ENCODE measurements at places on chromosomes 1 and 21.

DNA sequence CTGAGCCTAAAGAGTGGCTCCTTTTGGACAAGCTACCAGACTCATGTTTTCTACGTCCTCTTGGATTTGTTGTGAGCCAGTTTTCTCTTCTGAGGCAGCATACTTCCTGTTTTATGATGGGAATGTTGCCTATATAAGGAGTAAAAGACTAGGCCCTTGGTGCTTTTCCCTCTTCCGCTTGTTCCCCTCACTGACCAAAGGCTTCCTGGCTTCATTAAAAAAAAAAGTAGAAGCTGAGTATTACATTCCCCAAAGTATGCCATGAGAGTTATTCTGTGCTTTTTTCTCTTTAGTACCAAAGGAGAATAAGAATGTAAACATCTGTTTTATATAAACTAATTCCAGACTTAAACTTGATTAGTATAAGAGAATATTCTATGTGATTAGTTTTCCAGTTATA is 6.5 kb upstream of the HMCN1 start:
- peak; percentile 69 for ATAC-seq

DNA sequence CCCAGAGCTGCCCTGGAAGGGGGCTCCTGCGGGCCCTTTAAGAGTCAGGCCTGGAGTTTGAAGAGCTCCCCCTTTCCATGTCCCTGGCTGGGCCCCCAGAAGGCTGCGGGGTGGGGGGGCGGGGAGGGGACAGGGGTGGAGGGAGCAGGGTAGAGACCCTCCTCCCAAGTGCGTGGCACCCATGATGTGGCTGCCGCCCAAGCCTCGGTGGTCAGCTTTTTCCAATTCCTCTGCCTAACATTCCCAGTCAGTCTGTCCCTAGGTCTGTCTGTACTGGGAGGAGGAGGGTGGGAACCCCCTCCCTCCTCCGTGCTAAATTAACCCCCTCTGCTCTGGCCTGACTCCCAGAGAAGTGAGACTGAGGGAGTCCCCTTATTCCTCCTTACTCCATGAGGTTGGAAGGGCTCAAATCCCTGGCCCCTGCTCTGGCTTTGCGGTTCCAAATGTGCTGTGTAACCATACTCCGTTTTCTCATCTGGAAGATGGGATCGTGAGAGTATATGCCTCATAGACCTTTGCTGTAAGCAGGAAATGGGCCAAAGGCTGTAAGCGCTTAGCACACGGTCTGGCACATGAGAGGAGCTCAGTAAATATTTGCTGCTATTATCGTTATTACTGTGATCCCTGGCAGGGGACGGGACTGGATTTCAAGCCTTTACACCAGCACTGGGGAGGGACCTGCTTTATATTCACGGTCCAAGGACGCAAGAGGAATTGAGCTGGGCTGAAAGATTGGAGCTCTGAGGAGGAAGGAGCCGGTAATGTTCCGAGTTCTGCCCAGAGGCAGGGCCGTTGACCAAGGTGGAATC is 658 bp upstream of the COL16A1 start:
- no peak for ATAC-seq

- ATAC-seq, result no peak
Observed at GRCh38 chr1:151964510-151964909, 29.1 kb downstream of the S100A10 start.

- no peak for ATAC-seq
Observed at GRCh38 chr1:43982808-43983207, 3.8 kb downstream of the B4GALT2 start.

- no peak for ATAC-seq
Observed at GRCh38 chr21:36792505-36792967, 93.6 kb downstream of the SIM2 start.

GRCh38 chr1:59560807-59561450 is 253.8 kb upstream of the HOOK1 start:
- no peak for ATAC-seq

GRCh38 chr1:28602536-28603439 is 10.7 kb downstream of the RAB42 start:
- ATAC-seq, result peak; percentile 83

DNA sequence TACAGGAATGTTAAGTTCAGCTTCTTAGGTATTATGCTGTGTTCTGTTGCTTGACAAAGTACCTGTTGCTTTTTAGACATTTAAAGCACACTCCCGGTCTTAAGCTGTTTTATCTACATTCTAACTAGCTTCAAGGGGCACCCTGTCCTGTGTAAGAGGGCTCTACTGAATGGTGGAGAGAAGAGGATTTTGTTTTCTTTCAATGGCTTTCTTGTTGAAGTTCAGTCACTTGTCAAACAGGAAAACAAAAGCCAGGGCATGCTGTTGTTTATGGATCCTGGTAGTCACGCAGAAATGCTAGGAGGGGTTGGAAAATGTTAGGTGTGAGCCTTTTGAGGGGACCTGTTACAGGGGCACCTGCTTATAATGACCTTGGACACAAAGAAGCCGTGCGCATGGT is 30.7 kb downstream of the PGM1 start:
- no peak for ATAC-seq

DNA sequence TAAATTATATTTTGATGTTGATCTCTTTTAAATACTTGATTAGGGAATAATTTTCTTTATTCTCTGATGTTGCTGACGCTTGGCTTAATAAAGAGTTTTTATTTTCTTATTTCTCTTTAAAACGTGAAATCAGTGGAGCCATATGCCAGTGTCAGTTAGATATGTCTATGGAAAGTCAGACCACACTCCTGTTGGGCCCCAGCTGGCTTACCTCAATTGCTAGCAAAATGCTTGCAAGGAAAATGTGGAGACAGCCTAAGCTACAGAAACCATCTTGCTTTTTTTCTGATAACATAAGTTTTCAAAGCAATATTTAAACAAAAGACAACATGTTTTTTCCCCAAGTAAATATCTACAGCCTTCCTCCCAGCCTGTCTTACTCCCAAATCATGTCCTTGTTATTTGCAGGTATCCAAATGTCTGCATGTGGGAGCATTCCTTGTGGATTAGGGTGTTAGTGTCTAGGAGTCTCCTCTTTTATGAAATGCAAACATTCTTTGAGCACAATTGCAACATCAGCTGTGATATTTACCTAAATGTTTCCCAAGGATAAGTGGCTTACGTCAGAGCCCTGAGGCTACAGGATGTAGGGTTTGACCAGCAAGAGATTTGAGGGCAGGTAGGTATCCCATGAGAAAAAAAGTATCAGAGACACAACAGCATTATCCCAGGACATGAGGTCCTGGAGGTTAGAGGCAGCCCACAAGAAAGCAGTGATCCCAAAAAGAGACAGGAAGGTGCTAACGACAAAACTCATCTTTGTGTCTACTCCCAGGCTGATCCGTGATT is 117.2 kb upstream of the KCNJ15 start:
- no peak for ATAC-seq

DNA sequence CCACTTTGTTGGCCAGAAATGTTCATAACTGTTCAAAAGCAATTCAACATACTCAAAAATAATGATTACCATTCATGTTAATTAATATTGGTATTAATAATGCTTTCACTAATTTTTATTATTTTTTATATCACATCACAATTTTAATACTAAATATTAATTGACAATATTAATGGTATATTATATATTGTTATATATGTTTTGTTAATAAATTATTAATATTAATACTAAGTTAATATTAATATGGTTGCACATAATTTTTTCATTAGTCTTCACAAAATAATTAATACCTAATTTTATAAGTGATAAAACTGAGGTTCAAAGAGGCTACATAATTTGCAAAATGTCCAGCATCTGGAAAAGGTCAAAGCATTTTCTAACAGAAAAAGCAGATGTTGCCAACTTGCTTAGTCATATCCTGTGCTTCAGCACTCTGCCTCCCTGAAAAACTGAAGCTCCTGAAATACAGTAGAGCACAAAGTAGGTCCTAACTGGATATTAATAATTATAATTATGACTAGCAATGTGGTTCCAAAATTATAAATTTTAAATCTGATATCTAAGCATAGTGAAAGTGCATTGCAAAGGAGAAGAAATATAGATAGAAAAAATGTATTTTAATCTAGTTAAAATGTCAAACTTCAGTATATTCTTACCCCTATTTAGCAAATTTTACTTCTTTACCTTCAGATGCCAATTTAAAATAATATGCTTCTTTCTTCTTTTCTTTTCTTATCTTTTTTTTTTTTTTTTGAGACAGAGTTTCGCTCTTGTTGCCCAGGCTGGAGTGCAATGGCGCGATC is 123.2 kb upstream of the TNFSF4 start:
- peak; percentile 72 for ATAC-seq

GRCh38 chr21:45376459-45377324 is 28.3 kb upstream of the COL18A1 start:
- ATAC-seq, result no peak

DNA sequence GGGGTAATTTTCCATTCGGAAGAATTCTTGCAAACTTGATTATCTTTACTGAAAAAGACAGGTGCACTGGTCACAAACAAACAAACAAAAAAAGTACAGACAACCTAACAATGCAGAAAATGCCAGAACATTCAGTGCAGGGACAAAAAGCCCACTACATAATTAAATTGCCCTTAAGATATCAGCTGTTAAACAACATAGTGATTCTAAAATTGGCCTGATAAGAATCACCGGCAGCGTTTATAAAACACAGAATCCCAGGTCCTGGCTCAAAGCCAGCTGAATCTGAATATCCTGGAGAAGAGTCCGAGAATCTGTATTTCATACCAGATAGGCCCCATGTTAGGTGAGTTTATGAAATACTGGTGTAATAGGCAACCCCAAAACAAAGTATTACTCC is 6.1 kb downstream of the PLPP3 start:
- ATAC-seq, result no peak

GRCh38 chr1:68975212-68975933 is 478.5 kb upstream of the DEPDC1 start:
- no peak for ATAC-seq

- no peak for ATAC-seq
Observed at GRCh38 chr1:41983451-41983850, 64.7 kb upstream of the HIVEP3 start.

- ATAC-seq, result no peak
Observed at GRCh38 chr1:33268927-33269610, 12.8 kb downstream of the ZNF362 start.

DNA sequence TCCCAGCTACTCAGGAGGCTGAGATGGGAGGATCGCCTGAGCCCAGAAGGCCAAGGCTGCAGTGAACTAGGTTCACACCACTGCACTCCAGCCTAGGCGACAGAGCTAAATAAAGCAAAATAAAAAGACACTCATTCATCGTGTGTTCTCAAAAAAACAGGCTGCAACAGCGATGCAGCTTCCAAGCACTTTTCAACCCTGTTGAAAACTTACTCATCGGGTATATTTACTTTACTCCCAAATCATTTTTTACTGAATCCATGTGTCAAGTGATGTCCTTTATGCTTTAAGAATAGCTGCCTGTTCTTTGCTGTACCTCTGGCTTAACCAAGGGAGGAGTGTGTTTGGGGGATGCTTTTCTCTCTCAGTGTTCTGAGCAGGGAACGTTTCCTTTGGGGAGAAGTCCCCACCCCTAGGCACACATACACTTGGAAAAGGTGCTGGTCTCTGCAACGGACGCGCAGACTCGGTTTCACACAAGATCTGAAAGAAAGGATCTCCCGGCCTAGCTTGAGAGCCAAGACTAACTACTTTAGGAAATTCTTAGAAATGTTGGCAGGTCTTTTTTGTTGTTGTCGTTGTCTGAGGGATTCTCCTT is 1.4 kb downstream of the MAP1LC3C start:
- ATAC-seq, result no peak

DNA sequence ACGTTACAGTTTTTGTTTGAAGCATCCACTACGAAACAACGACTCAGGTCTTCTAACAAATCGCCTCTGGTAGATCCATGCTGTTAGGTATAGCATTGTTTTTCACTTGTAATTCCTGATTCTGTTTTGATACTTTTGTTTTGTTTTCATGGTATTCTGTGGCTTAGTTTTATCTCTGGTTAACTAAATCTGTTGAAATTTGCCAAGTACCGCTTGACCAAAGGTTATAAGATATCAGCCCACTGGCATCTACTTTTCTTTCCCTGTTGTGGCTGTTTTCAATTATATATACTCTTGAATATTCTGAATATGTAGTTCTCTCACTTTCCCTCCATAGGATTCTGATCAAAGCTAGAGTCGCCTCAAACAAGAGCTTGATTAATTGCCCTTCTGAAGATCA is 274.8 kb upstream of the C1orf105 start:
- peak; percentile 6 for ATAC-seq

All from SK-N-SH treated with all-trans-retinoic acid at 6 μM for 48 hours (cell line).